ENCODE measurements at places on chromosomes 12 and 14.

GRCh38 chr12:28427046-28427445 lies 236.8 kb downstream of the CCDC91 start:
- DNase-seq = no peak

DNA sequence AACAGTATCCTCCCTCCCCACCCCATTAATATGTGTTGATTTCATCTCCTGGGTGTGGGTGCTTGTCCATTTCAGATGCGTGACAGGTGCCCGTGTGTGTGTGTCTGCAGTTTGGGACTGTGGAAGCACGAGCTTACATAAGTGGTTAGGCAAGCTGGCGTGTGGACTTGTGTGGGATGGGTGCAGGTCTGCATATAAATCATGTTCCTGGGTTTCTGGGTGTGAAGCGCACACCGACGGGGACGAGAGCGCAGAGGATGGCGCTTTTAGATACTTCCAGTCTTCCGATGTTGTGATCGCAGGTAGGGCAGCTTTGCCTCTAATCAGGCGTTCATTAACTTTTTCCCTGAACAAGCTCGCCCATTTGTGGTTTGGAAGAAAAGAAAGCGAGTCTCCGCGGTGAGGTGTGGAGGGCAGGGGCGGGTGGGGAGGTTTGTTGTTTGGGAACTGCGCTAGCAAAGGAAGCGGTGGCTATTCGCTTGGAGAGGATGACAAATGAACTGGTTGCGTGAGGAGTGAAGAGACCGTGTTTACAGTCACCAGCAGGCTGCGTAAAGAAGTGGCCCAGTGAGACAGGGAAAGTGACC lies 865 bp downstream of the RGS6 start:
- DNase-seq = no peak

GRCh38 chr14:43587183-43587582 lies 919.9 kb downstream of the FSCB start:
- DNase-seq = no peak

DNA sequence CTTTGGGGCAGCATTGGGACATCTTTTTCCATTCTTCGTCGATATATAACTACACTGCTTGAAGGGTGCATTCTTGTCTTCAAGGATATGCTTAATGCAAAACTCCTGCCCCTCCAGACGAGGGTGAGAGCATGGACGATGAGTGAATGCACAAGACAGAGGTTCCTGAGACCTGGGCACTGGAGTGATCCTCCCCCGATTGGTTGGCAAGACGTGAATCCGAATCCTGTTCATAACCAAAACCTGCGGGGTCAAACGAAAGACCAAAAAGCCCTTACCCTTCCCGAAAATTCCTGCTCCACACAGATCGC lies 684 bp downstream of the KANSL2 start:
- DNase-seq = no peak

DNA sequence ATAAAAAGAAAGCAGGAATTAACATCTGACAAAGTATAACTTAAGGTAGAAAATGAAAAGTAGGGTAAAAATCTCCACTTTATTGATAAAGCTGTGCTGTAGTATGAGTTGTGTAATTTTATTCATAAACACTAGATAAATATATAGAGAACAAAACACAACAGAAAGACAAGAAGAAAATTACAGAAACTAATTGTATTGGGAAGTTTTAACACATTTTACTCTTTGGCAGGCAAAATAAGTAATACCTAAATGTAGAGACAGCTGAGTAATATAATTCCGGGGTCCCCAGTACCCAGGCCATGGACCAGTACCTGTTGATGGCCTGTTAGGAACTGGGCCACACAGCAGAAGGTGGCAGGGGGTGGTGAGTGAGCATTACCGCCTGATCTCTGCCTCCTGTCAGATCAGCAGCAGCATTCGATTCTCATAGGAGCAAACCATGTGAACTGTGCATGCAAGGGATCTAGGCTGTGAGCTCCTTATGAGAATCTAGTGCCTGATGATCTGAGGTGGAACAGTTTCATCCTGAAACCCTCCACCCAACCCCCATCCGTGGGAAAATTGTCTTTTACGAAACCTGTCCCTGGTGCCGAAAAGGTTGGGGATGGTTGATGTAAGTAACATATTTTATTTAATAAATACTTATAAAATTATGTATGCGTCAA lies 84.4 kb upstream of the ETV6 start:
- no peak for DNase-seq

DNA sequence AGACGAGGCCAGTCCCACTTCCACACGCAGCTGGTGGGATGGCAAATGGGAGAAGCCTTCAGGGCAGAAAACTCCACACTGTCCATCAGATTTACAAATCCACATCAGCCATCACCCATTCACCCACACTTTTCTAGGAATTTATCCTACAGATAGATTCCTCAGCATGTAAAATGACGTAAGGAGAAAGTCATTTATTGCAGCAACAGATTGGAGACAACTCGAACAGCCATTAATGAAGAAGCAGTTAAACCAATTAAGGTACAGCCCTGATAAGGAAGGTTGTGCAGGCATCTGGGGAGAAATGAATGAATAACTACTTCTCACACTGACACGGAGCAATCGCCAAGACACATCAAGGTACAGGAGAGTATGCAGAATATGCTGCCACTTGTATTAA lies 26.2 kb downstream of the PRKAB1 start:
- DNase-seq = no peak

DNA sequence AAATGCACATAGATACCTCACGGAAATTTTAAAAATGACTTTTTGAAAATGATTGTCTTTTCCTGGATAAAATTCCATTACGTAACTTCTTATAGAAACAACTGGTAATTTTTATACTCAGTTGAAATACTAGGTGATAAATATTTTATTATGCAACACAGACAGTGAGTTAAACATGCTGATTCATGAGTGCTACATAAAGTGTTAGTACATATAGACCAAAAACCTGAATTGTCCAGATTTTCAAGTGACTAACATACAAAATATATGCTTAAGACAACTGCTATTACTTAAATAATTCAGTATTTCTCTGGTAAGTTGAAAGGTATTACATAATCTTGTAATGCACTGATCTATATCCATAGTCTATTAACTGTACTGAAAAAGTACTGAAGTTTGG lies 11.9 kb downstream of the PTPRO start:
- DNase-seq = no peak

- DNase-seq = no peak
Observed at GRCh38 chr12:57343703-57344378, 87.0 kb downstream of the R3HDM2 start.

GRCh38 chr14:96100161-96101064 lies 61.3 kb downstream of the C14orf132 start:
- DNase-seq = peak; percentile 44

DNA sequence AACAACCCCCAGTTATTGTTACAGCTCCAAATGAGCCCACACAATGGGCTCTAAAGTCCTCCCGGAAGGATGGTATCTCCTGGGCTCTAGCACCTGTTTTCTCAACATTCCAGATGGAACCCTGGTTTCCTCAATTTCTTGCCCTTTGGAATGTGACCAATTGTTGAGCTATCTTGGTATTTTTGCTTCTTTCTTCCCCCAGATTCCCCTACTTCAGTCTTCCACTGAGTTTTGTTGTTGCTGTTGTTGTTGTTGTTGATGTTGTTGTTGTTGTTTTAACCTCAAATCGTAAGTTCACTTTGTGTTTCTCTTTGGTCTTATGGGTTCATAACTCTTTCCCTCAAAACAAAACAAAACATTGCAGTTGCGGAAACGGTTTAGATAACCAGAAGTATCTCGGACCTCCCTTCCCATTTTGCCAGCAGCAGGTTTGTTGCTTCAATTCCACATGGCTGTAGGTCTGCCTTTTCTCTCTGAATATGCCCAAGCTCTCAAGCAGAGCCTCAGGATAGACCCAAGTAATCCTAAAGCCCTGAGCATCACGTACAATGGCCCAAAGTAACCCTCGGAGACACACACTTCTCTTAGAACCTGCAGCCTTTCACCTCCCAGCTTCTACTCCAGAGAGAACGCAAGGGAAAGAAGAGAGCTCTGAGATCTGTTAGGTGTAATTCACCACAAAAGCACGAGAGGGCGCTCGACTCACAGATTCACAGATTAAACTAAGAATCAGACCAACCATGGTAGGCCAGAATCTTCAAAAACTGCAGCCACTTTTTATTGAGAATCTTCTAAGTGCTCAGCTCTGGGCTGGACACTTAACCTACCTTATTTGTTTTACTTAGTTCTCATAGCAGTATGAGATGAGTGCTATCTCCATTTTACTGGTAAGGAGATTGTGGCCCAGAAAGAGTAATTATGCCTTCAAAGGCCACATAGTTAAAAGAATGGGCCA lies 1.0 kb upstream of the DDX23 start:
- peak; percentile 66 for DNase-seq

GRCh38 chr12:2092890-2093289 lies 40.1 kb downstream of the CACNA1C start:
- no peak for DNase-seq

GRCh38 chr14:80354860-80355581 lies 143.7 kb upstream of the DIO2 start:
- no peak for DNase-seq

GRCh38 chr14:91138511-91139359 lies 24.9 kb downstream of the DGLUCY start:
- DNase-seq = no peak

GRCh38 chr12:30978639-30979038 lies 52.1 kb downstream of the TSPAN11 start:
- peak; percentile 56 for DNase-seq

GRCh38 chr14:62905566-62905965 lies 139.7 kb downstream of the KCNH5 start:
- DNase-seq = no peak

GRCh38 chr12:1339618-1340319 lies 254.6 kb downstream of the FBXL14 start:
- DNase-seq = no peak

DNA sequence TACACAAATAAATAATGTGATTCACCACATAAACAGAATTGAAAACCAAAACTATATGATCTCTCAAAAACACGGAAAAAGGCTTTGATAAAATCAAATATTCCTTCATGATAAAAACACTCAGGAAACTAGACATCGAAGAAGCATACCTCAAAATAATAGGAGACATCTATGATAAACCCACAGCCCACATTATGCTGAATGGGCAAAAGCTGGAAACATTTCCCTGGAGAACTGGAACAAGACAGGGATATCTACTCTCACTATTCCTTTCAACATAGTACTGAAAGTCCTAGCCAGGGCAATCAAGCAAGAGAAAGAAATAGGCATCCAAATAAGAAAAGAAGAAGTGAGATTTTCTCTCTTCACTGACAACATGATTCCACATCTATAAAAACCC lies 371.5 kb upstream of the ATXN7L3B start:
- DNase-seq = no peak

DNA sequence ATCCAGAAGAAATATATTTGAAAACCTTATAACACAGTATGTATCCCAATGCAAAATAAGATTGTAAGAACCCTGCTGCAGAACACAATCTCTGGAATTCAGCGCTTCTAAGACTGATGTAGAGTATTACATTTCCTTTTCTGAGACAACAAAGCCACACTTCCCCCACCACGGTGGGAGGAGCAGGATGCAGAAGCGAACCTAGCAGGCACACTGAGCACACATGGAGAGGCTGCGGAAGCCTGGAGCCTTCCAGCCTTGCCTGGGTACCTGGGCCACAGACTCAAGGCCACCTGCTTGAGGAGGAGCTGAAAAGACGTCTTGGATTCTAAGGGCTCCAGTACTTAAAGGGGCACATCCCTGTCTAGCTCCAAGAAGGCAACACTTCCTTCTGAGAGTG lies 46.4 kb downstream of the TCHP start:
- DNase-seq = no peak

GRCh38 chr12:52539083-52539820 lies 13.7 kb downstream of the KRT71 start:
- DNase-seq = peak; percentile 67

DNA sequence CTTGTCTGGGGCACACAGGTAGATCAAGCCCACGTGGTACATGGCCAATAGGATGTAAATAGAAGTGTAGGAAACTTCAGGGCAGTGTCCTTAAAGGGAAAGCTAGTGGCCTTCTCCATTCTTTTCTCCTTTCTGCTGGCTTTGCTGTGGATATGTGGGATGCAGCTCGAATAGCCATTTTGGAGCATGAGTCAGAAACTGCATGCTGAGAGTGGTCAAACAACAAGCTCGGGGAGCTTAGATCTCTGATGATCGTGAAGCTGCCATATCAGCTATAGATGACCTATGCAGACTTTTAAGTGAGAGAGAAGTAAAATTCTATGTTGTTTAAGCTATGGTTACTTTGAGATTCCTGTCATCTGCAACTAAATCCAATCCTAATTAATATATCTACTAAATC lies 241.3 kb upstream of the DAAM1 start:
- no peak for DNase-seq

GRCh38 chr12:112463478-112463877 lies 44.7 kb downstream of the PTPN11 start:
- DNase-seq = no peak

GRCh38 chr12:106582249-106582591 lies 584 bp upstream of the RFX4 start:
- DNase-seq = no peak

Data from fibroblast of skin of left biceps (primary cell).